ENCODE measurements at places on chromosomes 11 and 22.

- no peak for DNase-seq
Observed at GRCh38 chr11:66787934-66788758, 55.1 kb upstream of the RCE1 start.

DNA sequence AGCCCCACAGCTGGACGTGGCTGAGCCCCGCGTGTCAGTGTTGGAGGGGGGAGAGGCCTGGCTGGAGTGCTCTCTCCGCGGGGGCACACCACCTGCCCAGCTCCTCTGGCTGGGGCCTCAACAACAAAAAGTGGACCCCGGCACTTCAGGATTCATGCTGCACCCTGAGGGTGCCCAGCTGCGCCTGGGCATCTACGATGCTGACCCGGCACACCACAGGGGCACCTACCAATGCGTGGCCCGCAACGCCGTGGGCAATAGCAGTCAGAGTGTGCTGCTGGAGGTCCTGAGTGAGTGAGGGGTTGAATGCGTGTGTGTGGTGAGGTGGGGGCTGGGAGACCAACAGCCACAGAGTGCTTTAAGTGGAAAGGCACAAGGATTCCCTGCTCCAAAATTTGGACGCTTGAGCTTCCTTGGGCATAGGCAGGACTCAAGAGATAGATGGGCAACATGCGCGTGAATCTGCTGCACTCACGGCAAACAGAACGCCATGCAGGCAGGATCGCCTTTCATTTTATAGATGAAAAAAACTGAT is 7.6 kb downstream of the VSIG10L2 start:
- no peak for DNase-seq

DNA sequence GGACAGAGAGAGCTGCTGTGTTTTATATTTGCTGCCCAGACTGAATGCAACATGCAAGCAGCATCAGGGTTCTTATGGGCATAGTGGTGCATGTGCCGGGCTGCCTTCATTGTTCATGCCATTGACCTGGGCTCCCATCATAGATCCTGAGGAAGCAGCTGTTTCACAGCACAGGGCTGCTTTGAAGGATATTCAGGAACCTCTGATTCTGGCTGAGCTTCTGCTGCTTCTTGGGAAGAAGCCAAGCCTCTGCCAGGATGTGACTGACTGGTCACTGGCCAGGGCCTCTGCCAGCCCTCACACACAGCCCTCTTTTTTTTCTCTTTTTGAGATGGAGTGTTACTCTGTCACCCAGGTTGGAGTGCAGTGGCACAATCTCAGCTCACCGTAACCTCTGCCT is 43.3 kb downstream of the CYB5R2 start:
- no peak for DNase-seq

- DNase-seq = no peak
Observed at GRCh38 chr11:69729252-69729651, 25.4 kb upstream of the FGF19 start.

DNA sequence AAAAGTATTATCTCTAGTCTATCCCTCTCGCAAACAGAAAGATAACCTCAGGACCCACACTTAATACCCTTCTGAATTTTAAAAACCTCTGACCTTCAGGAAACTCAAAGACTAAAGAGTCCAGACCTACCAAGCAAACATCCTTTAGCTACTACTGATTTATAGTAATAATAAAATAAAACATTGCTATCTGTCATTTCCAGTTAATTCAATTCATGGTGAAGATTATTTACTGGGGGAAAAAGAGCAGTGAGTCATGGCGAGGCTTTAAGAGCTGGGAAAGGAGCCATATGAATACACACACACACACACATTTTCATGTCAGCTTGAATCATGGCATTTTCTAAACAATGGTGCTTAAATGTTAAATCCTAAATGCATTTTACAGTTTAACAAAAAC is 87.1 kb downstream of the FAM76B start:
- DNase-seq = no peak

GRCh38 chr22:41479671-41480396 is 10.9 kb downstream of the ACO2 start:
- no peak for DNase-seq

DNA sequence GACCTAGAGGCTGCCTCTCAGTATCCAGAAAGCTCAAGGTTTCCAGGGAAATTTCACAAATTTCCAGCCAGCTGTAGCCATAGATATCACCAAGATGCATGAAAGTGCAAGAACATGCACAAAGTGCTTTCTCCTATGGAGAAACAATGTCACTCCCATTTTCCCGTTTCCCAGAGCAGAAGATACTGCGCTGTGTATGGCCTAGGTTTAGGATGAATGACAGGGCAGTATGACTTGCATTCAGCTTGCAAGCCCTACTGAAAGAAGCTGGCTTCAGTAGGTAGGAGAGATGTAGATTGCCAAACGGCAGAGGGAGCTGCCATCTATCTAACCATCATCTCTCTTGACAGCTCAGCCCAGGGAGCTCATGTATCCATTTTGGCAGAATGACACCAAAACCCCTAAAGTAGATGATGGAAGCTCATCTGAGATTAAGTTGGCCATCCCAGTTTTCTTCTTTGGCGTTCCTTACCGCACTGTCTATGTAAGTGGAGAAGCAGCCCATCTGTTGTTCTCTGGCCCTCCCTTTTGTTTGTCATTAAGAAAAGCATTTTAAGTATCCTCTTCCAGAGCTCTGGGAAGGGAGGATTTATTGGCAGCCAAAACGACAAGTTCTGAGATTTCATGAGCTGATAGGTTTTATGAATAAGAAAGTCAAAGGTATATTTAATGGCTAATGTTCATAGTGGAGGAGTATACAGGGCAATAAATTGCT is 4.6 kb downstream of the TECTA start:
- no peak for DNase-seq

- DNase-seq = no peak
Observed at GRCh38 chr11:116466191-116466590, 306.6 kb downstream of the BUD13 start.

GRCh38 chr11:117872975-117873827 is 3.3 kb downstream of the FXYD6 start:
- DNase-seq = no peak

DNA sequence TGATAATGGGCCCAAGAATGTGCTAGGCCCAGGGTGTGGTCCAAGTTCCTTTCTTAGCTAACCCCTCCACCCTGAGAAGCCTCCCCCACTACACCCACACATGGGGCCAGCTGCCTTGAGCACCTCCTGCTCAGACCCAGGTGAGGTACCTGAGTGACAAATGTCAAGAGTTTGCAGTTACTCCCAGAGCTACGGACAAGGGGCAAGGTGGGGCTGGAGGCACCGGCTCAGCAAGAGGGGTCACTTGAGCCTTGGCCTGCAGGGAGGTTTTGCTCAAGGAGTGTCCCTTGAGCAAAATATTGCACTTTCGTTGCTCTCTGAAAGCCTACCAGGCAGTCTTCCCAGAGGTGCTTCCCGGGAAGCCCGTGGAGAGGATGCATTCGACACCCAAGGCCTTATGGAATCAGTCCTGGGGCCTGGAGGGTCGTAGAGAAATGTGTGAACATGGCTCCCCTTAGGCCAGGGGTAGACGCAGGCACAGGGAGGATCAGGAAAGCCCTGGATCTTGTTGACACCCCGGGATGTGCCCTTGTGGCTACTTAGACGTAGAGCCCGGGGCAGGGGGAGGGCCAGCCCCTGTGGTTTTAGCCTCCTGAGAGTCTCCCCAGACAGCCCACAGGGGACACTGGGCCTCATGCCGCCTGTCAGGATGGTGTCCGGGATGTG is 114.2 kb downstream of the KCNQ1 start:
- no peak for DNase-seq

- DNase-seq = no peak
Observed at GRCh38 chr11:115780646-115781362, 276.6 kb upstream of the CADM1 start.

DNA sequence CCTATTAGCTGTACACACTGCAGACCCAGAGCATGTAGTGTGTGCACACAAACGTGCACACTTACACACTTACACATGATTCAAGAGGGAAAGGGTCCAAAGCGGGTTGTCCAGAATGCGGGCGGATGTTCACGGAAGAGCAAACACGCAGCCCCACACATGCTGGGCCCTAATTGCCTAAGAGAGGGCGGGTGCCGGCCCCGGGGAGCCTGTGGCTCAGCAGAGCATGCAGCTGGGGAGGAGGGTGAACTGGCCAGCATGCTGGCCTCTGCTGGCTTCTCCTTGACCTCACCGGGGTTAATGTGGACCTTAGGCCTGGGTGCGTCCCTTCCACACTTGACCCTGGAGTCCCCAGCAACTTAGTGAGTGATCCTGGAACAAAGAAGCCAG is 816.3 kb downstream of the BRD1 start:
- no peak for DNase-seq

DNA sequence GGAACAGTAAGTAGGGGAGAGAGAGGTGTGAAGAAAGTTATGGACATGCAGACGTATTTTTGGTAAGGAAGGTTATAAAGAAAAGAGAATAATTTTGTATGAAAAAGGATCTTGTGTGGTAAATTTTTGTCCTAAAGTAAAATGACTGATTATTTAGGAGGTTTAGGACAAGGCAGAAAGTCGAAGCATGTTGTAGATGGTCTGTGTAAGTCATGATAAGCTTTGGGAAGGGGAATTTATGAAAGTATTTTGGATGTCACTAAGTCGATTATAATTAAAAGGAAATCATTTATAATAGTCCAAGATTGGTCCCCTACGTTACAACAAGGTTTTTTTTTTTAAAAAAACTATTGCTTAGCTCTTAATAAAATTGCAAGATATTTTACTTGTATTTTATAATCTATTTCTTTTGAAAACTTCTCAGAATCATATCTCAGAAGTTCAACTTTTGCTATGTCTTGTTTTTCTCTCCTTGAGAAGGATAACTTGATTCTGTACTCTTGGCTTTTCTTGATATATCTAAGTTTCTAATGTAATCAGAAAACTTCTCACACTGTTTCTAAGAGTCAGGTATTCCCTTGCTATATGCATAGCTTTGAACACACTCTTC is 10.9 kb upstream of the CABP2 start:
- DNase-seq = no peak

DNA sequence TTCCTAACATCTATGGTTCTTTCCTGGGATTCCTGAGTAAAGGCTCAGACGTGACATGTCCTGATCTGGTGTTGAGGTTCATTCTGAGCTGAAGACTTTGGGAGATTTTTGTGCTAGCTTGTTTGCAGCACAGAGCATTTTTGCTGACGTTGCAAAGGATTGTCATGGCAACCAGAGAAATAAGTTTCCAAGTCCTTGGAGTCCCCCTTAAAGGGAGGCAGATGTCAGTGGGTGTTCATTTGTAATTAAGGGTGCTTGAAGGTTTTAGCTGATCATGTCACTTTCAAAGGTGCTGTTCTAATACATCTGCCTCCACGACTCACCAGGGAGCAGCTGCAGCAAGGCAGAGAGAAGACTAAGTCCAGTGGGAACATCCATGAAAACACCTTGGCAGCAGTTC is 5.4 kb upstream of the SYN3 start:
- no peak for DNase-seq

GRCh38 chr11:120012245-120012644 is 125.7 kb downstream of the TRIM29 start:
- no peak for DNase-seq

- DNase-seq = no peak
Observed at GRCh38 chr11:87232320-87232719, 194.6 kb downstream of the TMEM135 start.

DNA sequence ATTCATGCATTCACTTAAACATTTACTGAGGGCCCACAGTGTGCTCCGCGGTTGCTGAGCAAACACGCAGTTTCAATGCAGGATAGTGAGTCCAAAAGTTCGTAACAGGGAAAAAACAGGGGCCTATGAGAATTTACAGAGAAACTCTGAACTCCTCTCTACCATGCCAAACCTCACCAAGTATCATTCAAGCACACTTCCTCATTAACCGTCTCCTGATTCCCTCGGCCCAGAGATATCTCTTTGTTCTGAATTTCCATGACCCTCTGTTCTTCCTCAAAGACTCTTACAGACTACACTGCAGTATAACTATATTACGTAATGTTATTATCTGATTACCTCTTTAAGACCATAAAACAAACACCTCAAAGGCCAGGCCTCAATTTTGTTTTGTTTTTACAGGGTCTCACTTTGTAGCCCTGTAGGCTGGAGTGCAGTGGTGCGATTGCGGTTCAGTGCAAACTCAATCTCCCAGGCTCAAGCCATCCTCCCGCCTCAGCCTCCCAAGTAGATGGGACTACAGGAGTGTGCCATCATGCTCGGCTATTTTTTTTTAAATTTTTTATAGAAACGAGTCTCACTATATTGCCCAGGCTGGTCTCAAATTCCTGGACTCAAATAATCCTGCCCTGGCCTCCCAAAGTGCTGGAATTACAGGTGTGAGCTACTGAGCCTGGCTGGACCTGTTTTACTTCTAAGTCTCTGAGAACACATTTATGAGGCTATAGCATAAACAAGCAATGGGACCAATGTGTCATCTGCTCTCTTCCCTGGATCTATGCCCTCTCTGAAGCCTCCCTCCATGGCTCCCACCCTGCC is 3.6 kb downstream of the HPS4 start:
- DNase-seq = no peak

DNA sequence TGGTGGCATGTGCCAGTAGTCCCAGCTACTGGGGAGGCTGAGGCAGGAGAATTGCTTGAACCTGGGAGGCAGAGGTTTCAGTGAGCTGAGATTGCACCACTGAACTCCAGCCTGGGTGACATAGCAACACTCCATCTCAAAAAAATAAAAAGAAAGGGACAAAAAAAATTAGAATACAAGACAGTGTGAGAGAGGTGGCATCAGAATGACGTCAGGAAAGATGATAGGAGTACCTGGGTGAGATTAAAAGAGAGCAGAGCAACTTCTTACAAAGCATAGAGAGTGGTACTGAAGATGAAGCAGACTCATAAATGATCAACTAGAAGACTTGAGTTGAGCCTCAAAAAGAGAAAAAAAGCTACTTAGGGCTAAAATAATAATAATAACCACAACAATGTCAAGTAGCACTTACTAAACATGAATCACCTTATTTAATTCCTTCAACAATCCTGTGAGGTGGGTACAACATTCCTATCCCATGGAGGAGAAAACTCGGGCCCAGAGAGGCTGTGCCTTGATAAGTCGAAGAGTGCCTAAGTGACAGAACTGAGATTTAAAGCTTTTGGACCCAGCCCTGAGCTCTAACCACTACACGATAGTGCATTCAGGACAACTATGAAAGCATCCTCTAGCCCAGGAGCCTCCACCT is 5.2 kb upstream of the SLN start:
- DNase-seq = no peak

DNA sequence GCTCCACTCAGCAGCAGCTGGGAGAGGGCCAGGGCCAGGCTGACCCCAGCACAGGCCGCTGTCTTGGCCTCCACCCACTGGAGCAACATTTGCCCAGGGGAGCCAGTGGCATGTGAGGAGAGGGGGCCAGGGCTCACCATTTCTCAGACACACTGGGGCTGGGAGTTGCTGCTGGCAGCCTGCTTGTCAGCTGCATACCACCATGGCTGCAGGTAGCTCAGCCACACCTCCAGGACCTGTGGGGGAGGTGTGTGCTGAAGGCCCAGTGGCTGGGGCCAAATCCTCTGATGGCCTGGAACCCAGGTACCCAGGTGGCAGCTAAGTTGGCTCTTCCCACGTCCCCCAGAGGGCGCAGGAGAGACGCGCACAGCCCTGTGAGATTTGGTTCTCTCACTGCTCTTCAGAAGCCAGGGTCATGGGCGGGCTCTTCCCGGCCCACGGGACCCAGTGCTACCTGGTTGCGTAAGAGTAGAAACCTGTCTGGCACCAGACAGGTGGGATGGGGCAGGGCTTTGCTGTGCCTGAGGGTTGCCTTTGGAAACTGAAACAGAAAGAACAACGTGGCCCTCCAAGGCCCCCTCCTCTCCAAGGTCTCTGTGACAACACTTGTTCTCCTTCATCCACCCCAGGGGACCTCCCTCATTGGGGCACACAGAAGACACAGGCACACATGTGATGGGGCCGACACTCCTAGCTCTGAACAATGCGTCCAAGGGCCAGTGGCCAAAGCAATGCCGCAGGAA is 98.8 kb downstream of the MED15 start:
- peak; percentile 32 for DNase-seq
